Tibial nerve (tissue), 4 donors: ENCODE measurements at places on chromosomes 13 and 19. TPM values are rescaled to one million over a fixed set of nuclear protein-coding genes. Genes with fewer than 3 reads are reported as not detected.

Gene RAB20
- 28.5 TPM for total RNA-seq

Gene PINLYP
- 7.5 TPM for total RNA-seq

Gene GZMM
- total RNA-seq, result 2.5 TPM

Gene ZNF558
- 36.3 TPM for total RNA-seq

Gene MED4
- total RNA-seq, result 35.4 TPM

Gene CEACAM16
- not detected for total RNA-seq

Gene KLF1
- total RNA-seq, result not detected

Gene CEACAM21
- not detected for total RNA-seq

Gene P2RY11
- 19.5 TPM for total RNA-seq

Gene KLF12
- 11.2 TPM for total RNA-seq

- DNase-seq, result no peak
Measured at GRCh38 chr13:46617229-46617721, 64.3 kb downstream of the LRCH1 start.

- DNase-seq, result no peak
Measured at GRCh38 chr13:98345107-98345935, 168.3 kb upstream of the RNF113B start.

- DNase-seq, result no peak
Measured at GRCh38 chr13:42892760-42893159, 99.3 kb downstream of the EPSTI1 start.

DNA sequence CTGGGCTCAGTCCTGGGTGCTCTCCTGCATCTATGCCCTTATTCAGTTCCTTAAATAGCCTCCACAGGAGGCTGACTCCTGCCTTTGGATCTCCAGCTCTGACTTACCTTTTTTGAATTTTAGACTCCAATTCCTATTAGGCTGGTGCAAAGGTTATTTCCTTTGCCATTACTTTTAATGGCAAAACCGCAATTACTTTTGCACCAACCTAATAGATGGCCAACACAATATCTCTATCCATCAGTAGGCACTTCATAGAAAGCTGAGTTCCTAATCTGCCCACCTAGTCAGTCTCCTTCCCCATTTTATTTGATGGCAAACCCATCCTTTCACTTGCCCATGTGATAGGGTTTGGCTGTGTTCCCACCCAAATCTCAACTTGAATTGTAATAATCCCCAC, 95.3 kb downstream of the CACNA1A start:
- no peak for DNase-seq

- DNase-seq, result no peak
Measured at GRCh38 chr19:2756477-2756876, 16.7 kb upstream of the SLC39A3 start.

DNA sequence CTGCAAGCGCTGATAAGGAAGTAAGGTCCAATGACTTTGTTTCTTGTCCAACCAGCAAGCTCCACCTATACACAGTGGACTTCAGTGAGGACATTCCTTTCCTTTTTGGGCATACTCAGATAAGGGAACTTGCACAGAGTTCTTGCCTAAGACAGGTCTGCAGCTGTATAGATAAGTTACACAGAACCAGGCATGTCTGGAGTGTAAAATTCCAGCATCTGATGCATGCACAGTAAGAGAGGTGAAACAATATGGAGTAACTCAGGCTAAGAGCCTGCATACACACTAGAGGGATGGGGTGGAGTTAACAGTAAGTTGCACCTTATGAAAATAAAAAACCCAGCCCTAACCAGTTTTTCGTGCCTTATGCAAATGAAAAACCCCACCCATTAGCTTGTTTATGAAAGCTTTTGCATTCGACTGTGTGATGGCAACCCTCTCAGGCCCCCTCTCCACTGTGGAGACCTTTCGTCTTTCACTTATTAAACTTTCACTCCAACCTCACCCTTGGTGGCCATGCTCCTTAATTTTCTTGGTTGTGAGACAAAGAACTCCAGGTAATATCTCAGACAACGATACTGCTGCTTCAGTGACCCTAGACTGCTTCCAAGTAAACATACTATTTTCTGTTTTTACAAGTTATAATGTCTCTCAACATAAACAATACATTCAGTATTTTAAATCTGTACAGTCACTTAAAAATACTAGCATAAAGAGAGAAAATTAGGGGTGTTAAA, 2859.0 kb upstream of the PCDH20 start:
- no peak for DNase-seq

GRCh38 chr19:17762505-17763229, 11.4 kb downstream of the FCHO1 start:
- DNase-seq, result no peak

GRCh38 chr19:17409990-17410389, 4.6 kb upstream of the BST2 start:
- no peak for DNase-seq

DNA sequence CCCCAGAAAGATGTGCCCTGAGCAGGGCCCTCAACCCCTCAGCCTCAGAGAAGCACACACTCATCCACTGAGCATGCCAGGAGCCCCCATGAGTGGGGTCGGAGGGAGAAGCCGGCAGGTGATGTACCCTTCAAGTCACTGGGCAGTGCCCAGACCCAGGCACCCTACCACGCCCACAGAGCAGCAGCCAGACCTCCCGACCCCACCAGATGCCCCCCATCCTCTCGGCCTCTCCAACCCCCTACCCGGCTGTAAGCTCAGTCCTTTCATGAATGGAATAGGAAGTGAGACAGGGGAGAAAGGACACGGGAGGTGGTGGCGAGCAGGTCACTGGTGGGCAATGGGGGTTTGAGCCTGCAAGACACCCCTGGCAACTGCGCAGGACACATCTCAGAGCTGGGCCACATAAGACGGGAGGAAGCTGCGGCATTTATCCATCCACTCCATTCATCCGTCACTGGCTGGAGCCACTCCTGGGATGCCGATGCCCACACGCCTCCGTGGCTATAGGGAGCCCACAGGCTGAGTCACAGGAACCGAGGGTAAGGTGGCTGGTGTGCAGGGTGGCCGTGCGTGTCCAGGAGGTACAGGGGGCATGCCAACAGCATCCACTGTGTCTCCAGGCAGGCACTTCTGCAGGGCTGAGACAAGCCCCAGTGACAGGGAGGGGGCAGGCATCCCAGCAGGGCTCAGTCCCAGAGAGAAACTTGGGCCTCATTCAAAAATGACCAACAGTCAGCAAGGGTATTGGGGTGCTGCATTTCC, 23.8 kb upstream of the VSTM2B start:
- DNase-seq, result no peak

DNA sequence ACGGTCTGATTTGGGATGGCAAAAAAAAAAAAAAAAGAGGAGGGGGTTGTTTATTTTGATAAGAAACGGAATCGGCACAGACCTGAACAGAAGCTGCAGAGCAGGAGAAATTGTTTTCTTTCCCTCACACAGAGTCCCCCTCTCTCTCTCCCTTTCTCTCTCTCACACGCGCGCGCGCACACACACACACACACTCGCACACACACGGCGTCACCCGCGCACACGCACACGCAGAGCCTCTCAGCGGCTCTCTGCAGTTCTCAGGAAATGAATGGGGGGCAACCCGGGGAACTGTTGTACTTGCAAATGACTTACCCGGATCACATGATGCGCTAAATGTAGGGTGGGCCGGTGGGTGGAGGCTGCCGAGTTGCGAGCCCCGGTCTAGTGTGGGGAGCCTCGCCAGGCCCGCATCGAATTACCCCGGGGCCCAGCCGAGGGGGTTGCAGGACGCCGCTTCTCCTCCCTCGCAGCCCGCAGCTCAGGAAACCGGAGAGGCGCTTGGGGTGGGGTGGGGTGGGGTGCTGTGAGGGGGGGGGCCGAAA, 475 bp downstream of the KLF12 start:
- peak; percentile 81 for DNase-seq

DNA sequence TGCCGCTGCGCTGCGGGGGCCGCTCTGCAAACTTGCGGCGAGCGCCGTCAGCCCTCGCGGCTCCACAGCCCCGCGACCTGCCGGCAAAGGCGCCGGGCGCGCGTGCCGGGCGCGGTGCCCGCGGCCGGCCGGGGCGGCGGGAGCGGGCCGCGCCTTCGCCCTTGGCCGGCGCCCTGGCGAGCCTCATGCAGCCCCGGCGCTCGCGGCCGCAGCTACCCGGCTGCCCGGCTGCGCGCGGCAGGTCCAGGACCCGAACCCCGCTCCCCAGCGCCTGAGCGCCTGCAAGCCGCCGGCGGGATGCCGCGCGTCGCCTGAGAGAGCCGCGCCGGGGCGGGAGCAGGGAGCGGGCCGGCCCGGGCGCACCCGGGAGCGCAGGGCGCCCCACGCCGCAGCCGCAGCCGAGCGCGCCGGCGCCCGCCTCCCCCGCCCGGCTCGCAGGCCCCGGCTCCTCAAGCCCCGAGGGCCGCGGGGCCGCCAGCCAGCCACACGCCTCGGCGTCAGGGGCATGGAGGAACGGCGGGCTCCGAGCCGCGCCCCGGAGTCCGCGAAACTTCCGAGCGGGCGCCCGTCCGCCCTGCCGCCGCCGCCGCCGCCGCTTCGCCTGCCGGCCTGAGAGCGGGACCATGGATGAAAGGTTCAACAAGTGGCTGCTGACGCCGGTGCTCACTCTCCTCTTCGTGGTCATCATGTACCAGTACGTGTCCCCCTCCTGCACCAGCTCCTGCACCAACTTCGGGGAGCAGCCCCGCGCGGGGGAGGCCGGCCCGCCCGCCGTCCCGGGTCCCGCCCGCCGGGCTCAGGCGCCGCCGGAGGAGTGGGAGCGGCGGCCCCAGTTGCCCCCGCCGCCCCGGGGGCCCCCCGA, 564 bp downstream of the HS6ST3 start:
- no peak for DNase-seq

DNA sequence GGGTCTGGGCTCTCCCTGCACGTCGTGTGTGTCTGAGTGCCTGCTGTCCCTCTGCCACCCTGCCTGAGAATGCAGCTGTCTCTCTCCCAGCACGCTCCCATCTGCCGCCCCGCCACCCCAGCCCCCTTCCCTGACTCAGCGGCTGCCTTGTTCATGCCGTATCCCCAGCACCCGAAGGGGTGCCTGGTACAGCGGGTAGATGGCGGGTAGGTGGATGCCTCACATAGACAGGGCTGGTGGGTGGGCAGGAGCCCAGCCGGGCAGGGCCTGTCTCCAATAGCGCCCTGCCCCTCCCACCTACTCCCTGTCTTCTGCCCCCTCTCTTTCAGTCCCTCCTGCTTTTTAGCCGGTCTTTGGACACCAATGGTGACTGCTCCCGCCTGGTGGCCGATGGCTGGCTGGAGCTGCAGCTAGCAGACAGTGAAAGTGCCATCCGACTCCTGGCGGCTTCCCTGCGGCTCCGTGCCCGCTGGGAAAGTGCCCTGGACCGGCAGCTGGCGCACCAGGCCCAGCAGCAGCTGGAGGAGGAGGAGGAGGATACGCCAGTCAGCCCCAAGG, 30.3 kb downstream of the DHX34 start:
- no peak for DNase-seq

DNA sequence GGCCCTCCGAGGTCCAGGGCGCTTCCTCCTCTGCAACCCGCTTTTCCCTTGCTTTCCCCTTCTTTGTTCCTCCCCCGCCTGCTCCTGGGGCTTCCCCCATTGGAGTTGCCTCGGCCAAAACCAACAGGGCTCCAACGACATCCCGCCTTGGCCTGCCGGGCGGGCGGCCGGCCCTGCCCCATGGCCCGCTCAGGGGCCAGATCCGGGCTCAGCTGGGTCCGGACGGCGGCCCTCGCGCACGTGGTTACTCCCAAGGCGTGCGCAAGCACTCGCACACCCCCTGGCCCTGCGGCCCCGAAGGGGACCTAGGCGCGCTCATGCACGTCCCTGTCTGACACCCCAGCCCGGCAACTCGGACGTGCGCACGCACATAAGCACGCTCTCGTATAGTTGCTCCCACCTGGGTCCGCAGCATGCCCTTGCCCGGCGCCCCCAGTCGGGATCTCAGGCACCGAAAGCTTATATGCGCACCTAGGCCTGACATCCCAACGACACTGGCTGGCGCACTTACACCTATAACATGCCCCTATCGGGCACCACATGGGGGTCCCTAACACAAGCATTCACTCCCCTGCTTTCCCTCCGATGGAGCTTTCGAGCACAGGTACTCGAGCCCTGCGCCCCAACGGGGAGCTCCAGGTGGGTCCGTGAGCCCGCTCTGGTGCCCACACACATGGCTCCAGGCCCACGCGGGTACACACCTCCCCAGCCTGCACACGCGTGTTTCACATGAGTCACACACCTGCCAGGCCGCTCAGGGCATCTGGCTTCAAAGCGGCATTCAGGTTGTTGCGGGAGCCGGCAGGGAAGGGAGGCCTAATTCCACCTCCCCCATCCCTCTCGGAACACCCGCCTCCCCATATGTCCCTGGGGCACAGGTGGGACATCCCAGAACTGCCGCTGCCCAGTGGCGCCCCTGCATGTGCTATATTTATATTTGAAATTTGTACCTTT, 15.0 kb downstream of the NFIX start:
- peak; percentile 53 for DNase-seq

DNA sequence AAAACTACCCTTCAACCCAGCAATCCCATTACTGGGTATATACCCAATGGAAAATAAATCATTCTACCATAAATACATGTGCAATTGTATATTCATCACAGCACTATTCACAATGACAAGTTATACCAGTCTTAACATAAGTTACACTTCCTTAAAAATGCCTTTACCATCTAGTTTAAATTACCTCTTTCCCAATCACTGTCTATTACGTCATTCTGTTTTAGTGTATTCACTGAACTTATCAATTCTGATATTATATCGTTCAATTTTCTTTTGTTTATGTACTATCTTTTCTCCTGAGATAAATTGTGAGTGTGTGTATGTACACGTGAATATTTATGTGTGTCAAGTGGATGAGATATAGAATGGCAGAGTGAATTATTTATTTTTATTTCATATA, 1416.8 kb downstream of the OLFM4 start:
- DNase-seq, result no peak

DNA sequence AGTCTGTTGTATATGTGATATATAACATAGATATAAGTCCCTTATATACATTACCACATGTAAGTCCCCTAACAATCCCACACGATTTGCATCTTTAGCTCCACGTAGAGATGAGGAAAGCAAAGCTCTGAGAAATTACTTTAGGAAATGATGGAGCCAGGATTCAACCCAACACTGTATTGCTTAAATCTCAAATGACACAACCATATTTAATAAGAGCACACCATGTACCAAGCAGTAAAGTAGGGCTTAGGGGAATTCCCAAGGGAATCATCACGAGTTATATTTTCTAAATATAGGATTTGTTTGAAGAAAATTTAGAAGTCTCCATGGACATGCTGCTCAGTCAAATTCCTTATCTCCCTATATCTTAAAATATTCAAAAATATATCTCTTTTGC, 61.3 kb upstream of the POMP start:
- no peak for DNase-seq

DNA sequence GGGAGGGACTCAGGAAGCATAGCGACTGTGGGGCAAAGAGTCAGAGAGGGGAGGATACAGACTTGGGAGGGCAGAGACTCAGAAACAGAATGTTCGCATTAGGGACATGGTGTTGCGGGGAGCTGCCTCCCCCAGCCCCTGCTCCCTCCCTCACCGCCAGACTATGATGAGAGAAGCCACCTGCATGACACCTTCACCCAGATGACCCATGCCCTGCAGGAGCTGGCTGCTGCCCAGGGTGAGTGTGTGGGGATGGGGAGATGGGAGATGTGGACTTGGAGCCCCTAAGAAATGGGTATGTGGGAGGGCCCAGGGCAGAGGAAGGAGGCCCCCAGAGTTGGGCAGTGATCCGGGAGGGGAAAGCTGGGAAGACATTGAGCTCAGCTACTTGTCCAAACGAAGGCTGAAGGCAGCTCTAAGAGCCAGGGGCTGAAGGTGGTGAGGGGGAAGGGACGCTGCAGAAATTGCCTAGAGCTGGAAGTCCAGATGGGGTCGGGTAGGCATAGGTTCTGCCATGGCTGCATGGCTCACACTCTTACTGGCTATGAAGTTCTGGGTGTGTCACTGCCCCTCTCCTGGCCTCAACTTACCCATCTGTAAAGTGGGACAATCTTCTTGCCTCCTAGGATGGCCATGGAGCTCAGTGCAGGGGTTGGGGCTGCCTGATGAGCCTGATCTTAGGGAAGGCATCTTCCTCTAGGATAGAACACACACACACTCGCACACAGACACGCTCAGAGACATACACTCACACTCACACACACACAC, 1.4 kb downstream of the SPACA6 start:
- DNase-seq, result no peak
